ENCODE measurements at places on chromosomes 4 and X.

GRCh38 chrX:130952266-130953043 lies 49.4 kb upstream of the ENOX2 start:
- DNase-seq, result no peak

- no peak for DNase-seq
These were observed 115.4 kb upstream of the NDP start for GRCh38 chrX:44088510-44089144.

DNA sequence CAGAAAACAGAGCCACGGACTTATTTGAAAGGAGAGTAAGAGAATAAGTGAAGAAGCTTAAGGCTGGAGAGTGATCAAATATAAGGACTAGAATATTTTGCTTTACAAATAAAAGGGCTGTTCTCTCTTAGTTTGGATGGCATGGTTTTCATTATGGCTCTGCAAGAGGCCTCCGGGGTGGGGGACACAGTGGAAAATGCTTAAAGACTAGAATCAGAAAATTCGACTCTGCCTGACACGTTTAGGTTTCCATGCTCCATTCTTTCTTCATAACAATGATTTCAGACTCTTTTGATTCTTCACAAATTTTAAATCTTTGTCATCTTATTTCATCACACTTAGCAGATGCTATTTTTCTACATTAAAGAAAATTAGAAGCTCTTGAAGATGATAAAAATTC lies 632.4 kb upstream of the BOD1L1 start:
- no peak for DNase-seq

DNA sequence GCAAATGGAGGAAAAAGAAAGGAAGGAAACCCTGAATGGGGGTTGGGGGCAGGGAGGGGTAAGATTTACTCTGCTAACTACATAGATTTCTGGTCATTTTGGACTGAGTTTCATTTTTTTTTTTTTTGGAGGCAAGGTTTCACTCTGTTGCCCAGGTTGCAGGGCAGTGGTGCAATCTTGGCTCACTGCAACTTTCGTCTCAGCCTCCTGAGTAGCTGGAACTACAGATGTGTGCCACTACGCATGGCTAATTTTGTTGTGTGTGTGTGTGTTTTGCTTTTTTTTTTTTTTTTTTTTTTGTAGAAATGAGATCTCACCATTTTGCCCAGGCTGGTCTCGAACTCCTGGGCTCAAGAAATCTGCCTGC lies 223.5 kb downstream of the APBB2 start:
- DNase-seq, result no peak

GRCh38 chr4:186932196-186932595 lies 208.5 kb upstream of the FAT1 start:
- no peak for DNase-seq

- no peak for DNase-seq
These were observed 61.2 kb upstream of the AFAP1 start for GRCh38 chr4:8000721-8001491.

DNA sequence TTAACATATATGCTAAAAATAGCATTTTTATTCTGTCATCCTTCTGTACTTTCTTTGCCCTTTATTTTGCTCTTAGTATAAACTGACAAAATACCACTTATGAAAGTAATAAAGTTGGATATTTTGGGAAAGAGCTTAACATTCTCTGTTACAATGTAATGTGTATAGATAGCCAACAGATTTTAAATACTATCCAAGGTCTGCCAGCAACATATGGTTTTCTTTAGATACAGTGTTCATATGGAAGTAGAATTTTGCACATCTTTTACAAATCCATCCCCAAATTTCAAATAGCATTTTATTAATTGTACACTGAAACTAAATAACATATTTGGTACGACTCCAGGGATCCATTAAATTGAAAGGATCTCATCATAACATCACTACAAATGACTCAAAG lies 268.6 kb upstream of the PCDH18 start:
- no peak for DNase-seq

GRCh38 chrX:72079607-72080006 lies 52.1 kb downstream of the RTL5 start:
- no peak for DNase-seq

DNA sequence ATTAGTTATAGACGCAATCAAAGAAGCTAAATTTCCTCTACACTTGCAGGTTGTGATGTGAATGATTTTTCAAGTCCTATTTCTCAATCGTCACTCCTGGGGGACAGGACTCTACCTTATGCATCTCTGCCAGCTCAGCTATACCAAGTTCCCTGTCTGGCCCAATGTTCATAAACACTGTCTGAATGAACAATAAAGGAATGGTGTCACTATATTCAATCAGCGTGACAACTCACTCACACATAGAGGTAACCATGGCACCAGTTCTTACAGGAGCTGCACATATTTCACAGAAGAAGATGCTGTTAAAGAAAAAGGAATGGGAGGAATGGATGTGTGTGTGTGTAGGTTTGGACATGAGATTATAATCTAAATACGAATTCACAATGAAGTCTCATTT lies 280.6 kb downstream of the PPP1R2C start:
- no peak for DNase-seq

- no peak for DNase-seq
These were observed 48.5 kb upstream of the ARMCX2 start for GRCh38 chrX:101708163-101708562.

DNA sequence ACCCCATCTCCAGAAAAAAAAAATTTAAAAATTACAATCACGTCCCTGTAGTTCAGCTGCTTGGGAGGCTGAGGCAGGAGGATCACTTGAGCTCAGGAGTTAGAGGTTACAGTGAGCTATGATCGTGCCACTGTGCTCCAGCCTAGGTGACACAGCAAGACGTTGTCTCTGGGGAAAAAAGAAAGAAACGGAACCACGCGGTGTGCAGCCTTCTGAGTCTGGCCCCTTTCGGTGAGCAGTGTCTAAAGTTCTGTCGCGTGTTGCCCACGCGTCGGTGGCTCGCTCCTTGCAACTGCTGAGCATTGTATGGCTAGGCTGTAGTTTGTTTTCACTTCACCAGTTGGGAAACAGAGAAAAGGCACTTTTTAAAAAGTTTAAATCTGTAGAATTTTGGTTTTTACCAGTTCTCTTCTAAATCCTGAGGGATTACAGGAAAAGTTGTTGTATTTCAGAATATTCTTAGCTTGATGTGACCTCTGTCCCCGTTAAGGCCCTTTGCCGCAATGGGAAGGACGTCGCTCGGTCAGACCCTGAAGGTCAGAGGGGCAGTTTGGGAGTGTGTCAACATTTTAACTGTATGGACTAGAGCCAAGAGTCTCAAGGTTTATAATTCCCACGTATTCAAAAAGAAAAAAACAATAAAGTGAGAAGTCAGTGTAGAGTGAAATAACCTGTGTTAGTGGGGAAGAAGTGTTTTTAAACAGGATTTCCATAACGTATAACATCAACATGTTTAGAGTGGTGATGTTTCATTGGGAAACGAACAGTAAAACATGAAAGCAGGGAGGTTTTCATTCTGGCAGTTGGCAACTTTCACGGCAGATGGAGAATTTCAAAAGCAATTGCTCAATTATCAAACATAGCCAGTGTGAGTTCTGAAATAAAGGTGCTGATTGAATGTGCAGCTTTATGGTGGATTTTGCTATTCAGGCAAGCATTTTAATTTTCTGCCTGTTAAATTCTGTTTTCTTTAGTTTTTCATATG lies 45.8 kb upstream of the MSANTD1 start:
- no peak for DNase-seq

- no peak for DNase-seq
These were observed 27.9 kb upstream of the SLITRK4 start for GRCh38 chrX:143663755-143664154.

- no peak for DNase-seq
These were observed 3.4 kb downstream of the AFP start for GRCh38 chr4:73439445-73439844.

GRCh38 chr4:76955182-76955581 lies 5.6 kb downstream of the SEPTIN11 start:
- no peak for DNase-seq

DNA sequence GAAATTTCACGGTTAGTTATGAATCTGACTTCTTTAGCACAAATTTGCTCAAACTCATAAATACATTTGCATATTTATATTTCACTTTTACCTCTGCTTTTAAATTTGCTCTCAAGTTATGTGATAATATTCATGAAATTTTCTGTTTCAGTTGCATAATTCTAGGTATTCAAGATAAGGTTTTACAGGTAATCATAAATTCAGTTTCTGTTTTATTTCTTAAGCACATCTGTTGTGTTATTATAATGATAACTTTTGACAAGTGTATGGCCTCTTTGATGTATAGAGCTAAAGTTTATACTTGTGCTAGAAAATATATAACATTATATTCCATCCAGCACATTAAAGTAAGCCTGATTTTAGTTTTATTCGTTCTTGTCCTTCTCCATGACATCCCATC lies 308.1 kb downstream of the SLC7A11 start:
- no peak for DNase-seq

- DNase-seq, result no peak
These were observed 76.8 kb upstream of the RAB40AL start for GRCh38 chrX:102860235-102860634.

DNA sequence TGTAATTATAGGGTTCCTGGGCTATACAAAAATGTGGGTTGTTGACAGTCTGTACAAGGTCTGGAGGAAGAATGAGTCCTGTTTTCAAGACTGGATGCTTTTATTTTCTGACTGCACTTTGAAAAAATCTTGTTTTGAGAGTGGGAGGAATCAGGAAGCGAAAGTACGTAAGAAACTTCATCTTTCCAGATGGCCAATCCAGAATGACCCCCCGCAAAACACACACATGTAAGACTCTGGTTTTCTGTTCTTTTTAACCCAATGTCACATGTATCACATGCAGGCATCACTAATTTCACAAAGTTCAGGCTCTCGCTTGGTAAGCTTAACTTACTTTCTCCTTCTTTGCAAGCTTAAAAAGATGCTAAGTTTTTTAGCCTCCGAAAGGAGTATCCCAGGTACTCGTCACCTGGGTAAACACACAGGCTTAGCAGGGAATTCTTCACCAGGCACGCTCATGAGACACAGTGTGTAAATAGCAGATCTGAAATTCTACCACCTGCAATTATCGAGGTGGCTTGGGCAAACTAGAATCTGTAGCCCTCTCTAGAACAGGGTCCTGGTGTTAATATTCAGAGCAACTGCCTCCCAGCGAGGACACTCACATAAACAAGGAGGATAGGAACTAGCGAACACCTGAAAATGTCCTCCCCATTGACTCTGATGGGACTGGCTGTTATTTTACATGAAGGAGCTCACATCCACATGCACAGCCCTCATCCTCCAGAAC lies 90.7 kb downstream of the NSUN7 start:
- no peak for DNase-seq

DNA sequence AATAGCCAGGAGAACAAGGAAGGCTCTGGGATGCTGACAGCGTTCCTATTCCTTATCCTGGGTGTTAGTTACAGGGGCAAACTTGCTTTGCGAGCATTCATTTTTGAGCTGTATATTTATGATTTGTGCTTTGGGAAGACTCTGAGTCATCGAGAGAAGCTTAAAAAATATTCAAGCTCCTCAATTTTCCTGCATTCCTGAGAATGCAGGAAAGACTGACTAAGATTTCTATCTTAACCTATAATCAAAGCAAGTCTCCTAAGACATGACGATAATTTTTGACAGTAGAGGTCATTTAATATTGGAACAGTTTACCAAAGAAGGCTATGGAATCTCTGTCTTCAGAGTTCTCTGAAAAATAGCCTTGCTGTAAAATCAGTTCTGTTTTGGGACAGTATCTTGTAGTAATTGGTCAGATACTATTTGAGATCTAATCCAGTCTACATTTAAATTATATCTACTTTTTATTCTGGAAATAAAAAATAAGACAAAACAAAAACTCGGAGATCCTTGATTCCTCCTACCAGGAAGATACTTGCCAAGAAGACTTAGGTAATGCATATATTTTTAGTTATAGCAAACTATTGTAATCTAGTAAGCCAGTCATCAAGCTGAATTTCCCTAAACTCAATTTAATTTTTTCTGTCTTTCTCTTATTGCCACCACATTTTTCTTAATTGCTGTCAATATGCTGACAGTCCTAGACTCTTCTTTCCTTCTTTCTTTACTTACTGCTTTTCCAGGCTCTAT lies 31.7 kb downstream of the BBS12 start:
- no peak for DNase-seq

- no peak for DNase-seq
These were observed 3.7 kb downstream of the GABRQ start for GRCh38 chrX:152641256-152641875.

DNA sequence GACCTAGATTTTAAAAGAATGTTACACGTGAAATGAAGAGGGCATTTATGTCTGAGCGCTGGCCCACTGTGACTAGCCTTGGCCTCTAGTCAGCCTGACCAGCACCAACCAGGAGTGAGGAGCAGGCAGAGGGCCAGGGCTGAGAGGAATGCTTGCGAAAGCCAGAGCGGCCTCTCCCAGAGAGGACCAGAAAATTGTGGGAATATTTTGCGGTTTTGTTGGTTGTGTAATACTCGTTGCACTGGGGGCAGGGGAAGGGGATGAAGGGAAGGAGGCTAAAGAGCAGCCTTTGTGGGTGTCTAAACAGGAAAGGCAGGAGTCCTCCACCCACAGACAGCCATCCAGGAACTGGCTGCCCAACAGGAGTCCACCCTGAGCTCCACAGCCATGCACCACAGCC lies 3.8 kb downstream of the GABRE start:
- peak; percentile 75 for DNase-seq

- no peak for DNase-seq
These were observed 41.5 kb downstream of the ZNF81 start for GRCh38 chrX:47878198-47878597.

GRCh38 chrX:68681443-68681941 lies 34.0 kb downstream of the STARD8 start:
- DNase-seq, result no peak

DNA sequence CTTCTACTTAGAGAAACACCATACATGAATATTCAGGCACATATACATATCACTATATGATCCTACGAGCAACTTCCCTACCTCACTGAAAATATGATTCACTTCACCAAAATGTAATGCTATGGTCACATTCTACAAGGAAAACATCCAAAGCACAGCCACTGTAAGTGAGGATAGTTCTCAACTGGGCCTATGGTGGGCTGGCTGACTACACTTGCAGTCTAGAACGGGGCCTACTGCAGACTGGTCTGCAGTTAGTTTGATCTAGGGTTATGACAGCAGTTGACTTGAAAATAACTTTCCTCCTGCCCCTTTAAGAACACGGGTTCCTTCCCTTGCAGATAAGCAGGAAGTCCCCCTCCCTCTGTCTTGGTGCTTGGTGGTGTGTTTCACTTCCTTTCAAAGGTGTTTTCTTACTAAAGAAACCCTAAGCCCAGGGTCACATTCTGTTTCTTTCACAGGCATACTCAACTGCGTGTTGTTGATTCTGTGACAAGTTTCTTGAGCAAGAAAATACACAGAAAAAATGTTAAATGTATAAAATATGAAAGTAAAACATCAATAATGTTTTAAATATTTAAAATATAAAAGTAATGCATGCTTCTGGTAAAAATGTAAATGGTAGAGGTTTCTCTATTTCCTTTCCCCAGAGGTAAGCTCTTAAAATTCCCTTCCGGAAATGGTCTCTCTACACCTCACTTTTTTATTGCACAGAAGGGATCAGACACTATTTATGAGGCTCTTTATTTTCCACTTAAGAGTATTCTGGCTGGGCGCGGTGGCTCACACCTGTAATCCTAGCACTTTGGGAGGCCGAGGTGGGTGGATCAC lies 18.0 kb upstream of the TMSB4X start:
- no peak for DNase-seq

Data from RWPE2 (cell line).